Stimulated activated effector memory CD8-positive, alpha-beta T cell treated with anti-CD3 and anti-CD28 coated beads, Interleukin-12 subunit alpha, Interleukin-12 subunit beta, amount 100 ng/mL, for 72 hours (primary cell): ENCODE measurements at places on chromosomes 7 and 10.

DNA sequence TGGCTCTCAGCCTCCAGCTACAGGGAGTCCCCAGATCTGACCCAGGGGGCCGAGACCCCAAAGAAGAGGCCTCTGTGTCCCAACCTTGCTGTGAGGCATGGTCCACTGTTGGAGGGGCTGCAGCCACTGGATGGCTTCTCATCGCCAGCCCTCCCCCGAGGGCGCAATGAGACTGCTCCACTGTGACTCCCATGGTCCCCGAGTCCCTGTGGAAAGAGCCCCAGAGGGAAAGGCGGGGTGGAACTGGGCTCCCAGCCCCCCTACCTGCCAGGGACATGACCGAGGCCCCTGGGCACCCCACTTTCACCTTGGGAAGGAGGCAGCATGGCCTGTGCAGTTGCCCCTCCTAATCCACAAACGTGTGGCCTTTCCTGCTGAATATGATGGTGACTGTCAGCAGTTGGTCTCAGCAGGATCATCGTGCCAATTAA lies 33.5 kb upstream of the RET start:
- DNase-seq = no peak

DNA sequence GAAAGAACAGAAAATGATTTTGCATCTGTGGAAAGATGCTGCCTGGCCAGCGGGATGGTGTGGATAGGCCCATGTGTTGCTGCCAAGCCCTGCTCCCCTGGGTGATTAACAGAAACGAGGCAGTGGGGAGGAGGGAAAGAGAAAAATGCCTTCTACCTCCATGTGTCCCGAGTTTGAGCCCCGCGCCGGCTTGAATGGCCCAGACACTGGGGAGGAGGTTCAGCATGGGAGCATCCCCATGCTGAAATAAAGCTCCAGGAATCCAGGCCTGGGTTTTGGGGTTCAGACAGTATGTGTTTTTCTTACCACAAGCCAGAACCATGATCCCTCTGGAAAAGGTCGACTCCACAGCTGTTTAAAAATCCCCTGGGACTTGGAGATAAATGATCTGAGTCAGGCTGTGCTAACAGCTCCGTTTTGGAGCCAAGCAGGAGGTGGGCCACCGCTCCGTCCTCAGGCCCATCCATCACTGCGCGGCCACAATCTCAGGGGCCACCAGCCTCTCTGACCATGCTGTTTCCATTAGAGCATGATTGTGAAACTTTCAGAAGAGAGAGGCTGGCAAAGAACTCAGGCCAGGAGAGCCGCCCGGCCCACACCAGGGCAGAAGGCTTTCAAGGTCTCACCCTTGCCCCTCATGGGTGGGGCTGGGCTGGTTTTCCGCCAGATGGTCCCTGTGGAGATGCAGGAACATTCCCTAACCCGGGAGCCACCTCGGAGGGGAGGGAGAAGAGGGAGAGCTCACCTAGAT lies 299.7 kb downstream of the ZEB1 start:
- DNase-seq = no peak

GRCh38 chr7:148558914-148559313 lies 31.7 kb upstream of the C7orf33 start:
- DNase-seq = no peak

DNA sequence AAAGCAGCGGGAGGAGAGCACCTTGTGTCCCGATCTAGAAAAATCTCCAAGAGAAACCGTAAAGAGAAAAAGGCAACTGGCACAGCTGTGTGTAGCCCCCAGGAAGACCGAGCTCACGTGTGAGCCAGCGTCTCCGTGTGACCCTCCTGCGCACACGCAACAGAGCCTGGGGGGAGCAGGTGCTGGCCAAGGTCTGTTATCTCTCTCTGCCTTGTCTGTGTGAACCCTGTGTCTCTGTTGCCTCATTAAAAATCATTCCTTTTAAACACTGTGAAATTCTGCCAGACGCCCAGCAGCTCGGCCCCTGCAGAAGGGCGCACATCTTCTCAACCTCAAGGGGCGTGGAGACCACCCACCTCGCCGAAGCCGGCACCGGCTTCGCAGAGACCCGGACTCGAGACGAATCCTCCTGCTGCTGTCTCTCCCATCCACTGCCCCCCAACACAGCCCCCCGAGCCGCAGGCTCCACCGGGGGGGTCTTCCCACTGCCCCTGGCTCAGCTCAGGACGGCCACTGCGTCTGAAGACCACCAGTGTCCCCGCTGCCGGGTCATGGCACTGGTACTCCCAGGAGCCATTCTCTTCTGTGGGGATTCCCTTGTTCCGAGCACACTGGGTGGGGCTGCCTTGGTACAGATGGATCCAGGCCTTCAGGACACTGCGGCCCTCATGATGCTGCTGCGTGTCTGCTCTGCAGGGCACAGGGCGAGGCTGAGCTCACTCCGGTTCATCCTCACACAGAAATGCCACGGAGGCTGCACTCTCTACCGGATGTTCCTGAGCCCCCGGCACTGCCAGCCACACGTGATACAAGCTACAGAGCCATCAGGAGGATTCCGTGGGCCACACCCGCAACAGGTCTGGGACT lies 94.3 kb upstream of the DNAAF5 start:
- DNase-seq = no peak
